ENCODE measurements at places on chromosomes 12 and 14. TPM values are rescaled to one million over a fixed set of nuclear protein-coding genes. Genes with fewer than 3 reads are reported as not detected.

DNA sequence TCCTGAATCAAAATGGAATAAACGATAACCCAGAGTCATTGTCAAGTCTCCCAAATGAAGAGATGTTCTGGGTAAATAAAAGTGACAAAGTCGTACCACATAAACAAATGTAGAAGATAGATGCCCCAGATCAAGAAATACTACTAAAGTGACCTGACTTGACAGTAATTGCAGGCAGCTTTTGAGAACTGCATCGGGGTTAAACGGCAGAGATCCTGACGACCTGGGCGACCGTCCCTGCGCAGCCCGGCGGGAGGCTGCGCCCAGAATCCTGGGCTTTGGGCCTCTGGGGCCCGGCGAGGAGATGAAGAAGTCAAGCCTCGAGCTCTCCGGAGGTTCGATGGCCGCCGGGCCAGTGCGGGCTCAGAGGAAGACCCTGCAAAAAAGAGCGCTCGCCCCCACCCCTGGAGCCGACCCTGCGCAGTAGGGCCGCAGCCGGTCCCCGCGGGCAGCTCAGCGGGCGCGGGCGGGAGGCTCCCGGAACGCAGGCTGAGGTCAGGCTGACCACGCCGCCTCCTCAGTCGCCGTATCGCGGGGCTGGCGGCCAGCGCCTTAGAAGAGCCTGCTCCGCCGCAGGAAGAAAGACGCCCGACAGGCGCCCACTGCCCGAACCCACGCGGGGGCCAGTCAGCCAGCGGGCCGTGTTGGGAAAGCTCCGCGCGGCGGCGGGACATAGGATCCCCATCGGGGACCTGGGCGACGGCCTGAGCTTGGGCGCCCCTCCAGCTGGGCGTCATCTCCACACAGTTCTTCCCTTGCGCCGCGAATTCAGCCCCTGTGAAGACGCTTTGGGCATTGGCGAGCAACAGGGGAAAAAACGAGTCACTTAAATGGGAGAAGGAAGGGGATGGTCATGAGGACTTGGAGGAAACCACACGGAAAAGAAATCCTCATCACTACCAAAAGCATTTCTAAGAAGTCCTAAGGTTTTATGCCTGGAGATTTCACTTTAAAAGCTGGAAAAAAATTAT, 16.0 kb downstream of the NKX2-1 start:
- DNase-seq, result no peak

The ETFBKMT gene
- total RNA-seq, result 5.8 TPM

The PRB3 gene
- total RNA-seq, result not detected

- DNase-seq, result no peak
These were observed 324.1 kb downstream of the FLRT2 start for GRCh38 chr14:85853996-85854526.

DNA sequence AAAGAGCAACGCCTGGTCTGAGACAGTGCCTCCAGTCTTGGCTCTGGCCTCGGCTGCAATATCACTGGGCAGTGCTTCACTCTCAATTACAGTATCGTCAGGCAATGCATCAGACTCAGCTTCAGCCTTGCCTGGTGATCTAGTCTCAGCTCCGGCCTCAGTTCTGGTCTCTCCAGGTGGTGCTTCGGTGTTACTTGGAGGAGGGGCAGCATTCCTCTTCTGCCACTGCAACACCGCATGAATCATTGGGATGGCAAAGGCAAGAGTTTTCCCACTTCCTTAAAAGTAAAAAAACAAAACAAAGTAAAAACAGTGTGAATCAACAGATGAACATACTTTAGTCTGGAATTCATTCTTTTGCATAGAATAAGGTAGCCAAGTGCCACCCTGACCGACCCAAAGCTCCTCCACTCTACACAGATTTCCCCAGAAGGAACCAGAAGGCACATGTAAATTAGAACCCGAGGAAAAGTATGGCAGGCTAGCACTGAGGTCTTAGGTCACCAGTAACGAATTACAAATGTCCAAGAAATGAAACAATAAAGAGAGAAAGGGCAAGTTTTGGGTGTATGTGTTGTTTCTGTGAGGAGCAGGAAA, 18.6 kb downstream of the DDX24 start:
- DNase-seq, result no peak

The CIROP gene
- not detected for total RNA-seq

DNA sequence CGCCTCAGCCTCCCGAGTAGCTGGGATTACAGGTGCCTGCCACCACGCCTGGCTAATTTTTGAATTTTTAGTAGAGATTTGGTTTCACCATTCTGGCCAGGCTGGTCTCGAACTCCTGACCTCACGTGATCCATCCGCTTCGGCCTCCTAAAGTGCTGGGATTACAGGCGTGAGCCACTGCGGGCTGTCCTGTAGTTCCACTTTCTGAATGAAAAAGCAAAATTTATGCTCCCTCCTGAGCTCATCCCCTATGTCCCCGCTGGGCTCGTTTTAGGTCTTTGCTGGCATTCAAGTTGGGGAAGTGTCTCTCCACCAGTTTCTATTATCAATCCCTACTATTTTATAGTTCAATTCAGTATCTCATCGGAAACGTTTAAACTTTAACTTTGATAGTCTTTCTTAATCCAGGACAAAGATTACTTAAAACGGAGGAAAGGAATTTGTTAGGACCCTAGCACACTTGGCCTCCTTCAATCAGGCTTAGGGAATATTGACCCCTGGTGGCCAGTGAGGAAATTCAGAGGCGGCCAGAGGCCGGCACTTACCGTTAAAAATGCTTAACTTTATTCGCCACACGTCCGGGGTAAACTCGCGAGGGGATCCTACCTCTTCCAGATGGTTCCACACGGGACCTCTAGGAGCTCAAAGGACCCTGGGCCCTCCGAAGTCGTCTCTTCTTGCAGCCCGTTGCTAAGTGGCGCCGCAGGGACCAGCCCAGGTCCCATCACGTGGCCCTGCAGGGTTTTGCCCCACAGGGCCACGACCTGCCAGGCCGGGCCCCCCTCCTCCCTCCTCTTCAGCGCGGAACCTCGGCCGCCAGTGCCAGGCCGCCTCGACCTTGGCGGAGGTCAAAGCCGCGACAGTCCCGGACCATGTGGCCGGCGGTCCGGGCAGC, 11.4 kb upstream of the DNAL1 start:
- DNase-seq, result peak; percentile 76

GRCh38 chr12:63940310-63941005, 96.0 kb downstream of the SRGAP1 start:
- no peak for DNase-seq

GRCh38 chr12:10861366-10861765, 12.1 kb upstream of the PRR4 start:
- no peak for DNase-seq

DNA sequence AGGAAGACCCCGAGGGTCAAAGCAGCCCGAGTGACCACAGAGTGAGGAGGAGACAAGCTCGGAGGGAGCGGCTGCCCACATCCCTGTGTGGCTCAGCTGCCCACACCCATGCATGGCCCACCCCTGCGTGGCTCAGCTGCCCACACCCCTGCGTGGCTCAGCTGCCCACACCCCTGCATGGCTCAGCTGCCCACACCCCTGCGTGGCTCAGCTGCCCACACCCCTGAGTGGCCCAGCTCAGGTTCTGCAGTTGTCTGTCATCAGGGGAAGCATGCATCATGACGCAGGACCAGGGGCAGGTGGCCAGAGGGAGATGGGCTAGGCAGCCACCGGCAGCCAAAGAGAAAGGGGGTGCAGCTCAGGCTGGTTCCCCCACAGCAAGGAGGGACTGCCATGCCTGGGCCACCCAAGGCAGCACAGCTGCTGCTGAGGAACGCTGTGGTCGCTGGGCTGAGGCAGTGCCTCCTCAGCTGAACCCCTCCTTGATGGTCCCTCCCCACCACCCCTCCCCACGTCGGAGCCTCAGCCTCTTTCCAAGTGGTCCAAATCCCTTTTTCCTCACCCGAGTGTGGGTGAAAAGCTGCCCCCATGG, 33.3 kb upstream of the NUDT14 start:
- DNase-seq, result no peak

DNA sequence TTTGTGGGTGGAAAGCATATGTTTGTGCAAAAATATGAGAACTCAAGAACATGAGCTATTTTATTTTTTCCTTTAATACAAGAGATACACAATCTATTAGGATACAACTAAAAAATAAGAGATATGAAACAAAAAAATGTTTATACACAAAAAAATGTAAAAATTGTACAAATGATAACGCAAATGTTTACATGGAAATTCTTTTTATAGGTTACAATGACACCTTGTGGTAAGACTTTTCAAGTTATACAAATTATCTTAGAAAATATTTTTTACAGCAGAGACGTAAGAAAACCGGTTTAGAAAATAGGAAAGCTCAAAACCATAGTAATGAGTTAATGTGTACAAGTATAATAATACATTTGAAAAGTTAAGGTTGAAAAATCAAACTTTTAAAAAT, 25.5 kb downstream of the CEP83 start:
- DNase-seq, result no peak

DNA sequence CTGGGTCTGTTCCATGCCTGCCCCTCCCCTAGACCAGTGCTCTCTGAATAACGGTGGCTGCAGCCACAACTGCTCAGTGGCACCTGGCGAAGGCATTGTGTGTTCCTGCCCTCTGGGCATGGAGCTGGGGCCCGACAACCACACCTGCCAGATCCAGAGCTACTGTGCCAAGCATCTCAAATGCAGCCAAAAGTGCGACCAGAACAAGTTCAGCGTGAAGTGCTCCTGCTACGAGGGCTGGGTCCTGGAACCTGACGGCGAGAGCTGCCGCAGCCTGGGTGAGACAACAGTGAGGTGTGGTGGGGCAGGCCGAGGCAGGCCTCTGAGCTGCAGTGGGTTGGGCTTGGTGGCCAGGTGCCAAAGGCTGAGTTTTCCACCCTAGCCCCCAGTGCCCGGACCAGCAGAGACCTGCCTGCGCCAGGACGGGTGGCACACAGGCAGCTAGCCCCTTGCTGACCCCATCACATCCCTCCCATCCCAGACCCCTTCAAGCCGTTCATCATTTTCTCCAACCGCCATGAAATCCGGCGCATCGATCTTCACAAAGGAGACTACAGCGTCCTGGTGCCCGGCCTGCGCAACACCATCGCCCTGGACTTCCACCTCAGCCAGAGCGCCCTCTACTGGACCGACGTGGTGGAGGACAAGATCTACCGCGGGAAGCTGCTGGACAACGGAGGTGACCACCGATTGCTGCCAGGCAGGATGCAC, 28.2 kb upstream of the LRP1-AS start:
- peak; percentile 94 for DNase-seq

GRCh38 chr14:101586531-101587430, 25.5 kb downstream of the DIO3 start:
- no peak for DNase-seq

DNA sequence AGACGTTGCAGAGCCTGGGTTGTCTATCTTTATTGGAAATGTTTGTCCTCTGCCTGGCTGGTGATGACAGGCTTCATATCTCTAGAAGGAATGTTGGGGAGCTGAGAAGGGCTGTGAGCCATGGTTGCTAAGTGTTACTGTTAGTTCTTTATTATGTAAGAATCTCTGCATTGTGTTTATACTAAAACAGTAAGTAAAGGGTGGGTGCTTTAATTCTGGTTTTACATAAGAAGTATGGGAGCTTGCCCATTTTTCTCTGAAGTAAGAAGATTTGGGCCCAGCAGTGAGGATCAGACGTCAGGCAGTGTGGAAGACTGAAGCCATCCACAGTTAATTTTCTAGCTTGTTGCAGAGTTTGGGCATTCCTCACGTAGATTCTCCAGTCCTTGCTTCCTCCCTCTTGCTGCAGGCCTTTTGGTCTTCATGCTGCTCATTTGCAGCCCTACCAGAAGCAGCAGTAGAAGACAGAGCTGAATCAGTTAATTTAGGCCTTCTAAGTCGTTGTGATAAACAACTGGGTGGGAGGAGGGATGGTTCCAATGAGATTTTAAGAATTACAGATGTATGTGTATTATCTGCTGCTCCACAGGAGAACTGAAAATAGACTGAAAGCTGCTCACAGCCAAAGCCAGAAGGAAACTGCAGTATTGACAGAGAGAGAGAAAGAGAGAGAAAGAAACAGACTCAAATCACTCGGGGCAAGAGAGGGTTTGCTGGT, 21.4 kb downstream of the WNT5B start:
- DNase-seq, result no peak

DNA sequence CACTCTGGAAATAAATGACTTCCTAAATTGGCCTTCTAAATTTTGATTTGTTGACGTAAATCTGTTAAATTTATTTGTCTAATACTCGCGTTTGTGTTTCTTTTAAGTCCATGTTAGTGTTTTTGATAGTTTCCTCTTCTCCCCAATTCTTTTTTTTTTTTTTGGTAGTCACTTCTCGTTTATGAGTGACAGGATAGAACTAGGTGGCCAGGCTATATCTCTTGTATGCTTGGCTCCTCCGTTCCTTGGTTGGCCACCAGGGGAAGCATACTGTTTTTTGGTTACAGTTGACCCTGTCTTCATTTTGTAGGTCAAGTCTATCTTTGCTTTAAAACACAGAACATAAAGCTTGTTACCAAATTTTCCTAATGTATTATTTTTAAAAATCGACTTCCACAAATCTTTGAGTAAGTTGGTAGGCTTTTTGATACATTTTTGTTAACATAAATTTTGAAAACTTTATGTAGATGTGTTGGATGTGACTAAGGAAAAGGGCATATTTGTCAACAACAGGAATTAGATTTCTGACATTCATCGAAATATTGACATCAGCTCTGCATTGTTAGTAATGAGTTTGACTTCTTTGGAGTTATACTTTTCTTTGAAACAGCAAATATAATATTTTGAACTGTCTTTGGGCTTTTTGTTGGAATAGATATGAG, 2.2 kb downstream of the RCOR1 start:
- peak; percentile 79 for DNase-seq

DNA sequence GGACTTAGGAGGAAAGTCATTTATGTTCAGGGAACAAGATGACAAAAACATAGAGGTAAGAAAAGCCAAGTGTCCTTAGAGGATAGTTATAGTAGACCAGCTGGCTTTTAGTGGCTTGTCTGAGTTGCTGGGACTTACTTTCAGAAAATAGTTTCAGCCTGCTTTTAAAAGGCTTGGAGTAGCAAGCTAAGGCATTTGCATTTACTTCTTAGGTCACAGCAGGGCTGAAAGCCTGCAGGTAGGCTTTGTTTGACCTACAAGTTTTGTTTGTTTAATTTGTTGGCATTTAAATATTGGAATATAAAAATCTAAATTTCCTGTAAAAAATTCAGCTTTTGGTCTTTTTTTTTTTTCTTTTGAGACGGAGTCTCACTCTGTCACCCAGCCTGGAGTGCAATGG, 5.1 kb downstream of the ACSS3 start:
- DNase-seq, result no peak

The LMNTD1 gene
- total RNA-seq, result not detected

Measured in sciatic nerve (tissue), 2 donors.